Activated T-cell treated with anti-CD3 and anti-CD28 coated beads for 1 hour (primary cell): ENCODE measurements at places on chromosomes 3 and 15.

DNA sequence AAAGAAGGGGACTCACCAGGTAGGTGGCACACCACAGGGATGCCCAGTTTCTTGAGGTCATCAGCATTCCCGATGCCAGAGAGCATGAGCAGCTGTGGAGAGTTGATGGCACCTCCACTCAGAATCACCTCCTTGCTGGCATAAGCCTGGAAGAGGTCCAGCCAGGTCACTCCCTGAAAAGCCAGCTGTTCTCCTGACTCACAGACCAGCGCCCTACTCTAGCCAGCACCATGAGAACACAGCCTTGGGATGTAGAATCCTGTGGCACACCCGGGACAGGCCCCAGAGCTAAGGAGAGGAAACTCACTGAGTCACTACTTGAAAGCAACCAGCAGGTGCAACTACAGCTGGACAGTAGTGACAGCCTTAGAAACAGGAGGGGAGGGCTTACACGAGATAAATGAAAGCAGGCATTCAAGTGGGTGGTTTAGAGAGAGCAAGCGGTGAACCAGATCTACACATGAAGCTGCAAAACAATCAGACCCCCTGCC is 24.5 kb downstream of the CHDH start:
- no peak for DNase-seq

DNA sequence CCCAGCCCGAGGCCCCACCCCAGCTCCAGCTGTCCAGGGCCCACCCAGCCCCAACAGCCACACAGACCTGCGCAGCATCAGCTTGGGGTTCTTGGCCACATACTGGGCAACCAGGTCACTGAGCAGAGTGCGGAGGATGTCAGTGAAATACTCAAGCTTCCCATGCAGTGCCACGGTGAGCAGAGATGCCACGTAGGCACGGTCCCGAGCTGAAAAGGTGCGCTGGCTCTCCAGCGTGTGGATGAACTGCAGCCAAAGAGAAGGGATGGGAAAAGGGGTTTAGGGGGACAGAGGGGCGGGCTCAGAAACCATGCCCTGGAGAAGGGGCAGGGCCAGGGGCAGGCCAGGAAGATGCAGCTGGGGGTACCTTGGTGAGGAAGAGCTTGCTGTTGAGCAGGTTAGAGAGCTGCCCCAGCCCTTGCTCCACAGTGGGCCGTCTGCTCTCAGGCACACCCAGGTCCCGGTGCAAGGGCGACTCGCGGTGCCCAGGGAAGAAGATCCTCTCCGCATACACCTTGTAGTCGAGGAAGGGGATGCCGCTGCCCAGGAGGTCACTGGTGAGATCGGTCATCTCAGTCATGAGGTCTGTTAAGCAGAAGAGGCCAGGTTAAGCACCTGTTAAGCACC is 17.4 kb downstream of the PLXNB1 start:
- DNase-seq, result no peak

GRCh38 chr3:32531010-32531647 is 28.5 kb upstream of the CMTM6 start:
- DNase-seq, result no peak

DNA sequence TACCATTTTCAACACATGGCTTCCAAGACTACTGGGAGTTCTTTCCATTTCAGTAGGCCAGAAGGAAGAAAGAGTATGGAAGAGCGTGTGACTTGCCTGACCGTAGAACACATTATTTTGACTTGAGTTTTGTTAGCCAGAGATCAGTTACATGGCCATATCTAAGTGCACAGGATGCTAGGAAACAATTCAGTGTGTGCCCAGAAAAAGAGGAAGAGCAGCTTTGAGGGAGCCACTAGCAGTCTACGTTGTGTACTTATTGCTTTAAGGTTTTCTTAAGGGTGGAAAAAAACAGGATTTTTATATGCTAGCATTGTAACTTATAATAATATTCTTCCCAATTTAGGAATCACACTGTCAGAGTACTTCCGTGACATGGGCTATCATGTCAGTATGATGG is 44.1 kb upstream of the GRAMD1C start:
- no peak for DNase-seq

GRCh38 chr15:41507820-41508290 is 5.8 kb downstream of the LTK start:
- no peak for DNase-seq

GRCh38 chr15:62087671-62088352 is 21.0 kb downstream of the C2CD4A start:
- no peak for DNase-seq

GRCh38 chr3:117261983-117262421 is 552.4 kb downstream of the TUSC7 start:
- DNase-seq, result no peak

DNA sequence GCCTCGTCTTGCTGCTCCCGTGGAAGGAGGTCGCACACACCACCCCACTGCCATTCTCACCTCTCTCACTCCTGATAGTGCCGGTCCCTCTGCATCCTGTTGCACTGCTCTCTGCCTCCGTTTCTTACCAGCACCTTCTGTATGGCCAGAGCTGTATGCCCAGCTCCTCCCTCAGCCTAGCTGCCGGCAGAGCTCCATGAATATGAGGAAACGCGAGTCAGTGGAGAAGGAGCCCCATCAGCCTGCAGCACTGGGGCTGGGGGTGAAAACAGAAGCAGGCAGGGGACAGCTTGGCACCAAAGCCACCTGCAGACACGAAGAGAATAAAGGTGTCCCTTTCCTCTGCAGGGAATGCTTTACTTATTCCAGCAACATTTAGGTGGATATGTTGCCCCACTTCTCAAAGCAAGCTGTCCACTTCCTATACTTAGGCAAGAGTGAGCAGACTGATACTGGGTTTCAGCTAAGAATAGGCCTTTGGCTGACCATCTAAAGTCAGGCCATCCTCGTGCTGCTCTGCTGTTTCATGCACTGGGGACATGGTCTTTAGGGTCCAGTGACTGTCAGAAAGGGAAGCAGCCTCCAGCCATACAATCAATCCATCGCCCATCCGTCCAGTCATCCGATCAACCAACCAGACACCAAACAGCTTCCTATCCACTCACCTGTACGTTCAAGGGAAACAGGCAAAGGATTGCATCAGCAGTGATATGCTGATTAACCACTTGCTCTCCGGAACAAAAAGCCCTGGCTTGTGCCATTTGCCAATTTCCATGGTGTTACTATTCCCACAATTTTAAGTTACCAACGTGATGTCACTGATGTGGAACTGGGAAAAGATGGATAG is 222.7 kb downstream of the XXYLT1 start:
- no peak for DNase-seq

DNA sequence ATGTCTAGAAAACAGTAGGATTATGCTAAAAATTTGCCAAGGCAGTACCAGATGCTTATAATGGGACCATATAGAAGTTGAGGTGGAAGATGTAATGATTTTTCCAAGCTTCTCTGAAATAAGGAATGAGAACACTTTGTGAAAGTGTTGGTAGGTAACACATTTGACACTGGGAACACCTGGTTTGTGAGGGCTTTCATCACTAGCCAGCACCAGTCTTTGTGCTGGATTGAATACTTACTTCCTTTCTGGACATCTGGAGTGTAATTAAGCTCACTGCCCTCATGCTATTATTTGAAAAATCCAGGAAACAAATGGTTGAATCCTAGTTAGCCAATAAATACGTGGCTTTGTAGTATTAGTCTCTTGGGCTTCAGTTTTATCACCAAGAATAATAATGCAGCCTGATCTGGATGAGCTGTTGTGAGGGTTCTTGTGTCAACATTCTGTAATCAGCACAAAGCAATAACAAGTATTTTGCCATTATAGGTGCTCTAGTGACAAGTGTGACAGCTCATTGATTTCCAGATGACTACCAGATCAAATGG is 12.9 kb downstream of the CCDC80 start:
- no peak for DNase-seq

DNA sequence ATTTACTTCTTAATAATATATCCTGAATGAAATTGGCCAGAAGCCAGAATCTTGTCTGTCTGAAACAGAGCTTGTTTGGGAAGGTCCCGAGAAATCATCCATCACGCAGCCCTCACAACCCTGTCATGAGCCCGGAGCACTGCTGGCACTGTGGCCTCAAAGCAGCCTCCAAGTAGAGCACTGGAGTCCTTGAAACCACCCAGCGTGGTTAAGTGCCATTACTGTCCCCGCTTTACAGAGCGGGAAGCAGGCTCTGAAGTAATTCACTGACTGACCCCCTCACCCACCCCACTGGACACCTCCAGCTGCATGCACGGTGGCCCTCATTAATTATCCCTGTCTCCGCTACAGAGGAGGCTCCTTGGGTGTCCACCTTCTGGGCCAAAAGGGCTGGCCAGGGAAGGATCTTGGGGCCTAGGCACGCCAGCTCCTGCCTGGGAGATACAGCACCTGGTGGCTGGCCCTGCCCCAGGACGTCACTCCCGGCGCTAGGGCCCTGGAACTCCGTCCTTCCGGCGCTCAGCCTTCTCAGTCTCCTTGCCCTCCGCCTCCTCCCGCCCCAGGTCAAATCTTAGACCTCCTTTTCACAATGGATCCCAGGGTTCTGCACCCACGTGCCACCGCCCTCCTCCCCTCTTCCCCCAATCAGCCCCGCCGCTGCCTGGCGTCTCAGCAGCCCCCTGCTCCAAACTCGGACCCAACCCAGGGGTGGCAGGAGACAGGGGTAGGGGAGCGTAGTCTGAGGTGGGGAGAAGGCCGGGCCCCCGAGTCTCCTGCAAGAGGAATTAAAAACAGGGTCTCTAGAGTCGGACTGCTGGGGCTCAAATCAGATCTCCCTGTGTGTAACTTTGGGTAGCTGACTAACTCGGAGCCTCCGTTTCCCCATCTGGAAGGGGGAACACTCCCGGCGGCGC is 1.1 kb downstream of the TKT start:
- DNase-seq, result peak; percentile 25

- DNase-seq, result no peak
These were observed 96.7 kb upstream of the PPP2R3A start for GRCh38 chr3:135868801-135869200.

DNA sequence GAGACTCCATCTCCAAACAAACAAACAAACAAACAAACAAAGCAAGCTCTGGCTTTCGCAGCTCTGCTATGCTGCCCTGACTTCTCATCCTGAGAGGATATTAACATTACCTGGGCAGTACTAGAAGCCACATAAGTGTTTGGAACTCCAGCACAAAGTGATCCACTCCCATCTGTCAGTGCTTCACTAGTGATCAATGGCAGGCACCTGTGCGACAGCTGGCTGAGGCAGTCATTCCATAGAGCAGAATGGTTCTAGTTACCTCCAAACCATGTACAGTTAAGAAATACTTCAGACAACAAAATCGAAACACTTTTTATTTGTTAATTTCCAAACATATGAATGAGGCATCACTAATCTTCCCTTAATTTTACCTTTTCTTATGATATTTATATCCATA is 2.8 kb upstream of the MB21D2 start:
- no peak for DNase-seq

DNA sequence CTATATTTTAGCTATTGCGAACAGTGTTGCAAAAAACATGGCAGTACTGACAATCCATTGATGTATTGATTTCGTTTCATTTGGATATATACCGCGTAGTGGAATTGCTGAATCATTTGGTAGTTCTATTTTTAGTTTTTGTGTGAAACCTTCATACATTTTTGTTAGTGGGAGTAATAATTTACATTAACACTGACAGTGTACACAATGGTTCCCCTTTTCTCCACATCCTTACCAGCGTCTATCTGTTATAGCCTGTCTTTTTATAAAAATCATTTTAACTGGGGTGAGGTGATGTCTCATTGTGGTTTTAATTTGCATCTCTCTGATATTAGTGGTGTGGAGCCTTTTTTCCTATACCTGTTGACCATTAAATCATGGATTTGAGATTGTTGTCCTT is 392.4 kb upstream of the ALCAM start:
- no peak for DNase-seq

DNA sequence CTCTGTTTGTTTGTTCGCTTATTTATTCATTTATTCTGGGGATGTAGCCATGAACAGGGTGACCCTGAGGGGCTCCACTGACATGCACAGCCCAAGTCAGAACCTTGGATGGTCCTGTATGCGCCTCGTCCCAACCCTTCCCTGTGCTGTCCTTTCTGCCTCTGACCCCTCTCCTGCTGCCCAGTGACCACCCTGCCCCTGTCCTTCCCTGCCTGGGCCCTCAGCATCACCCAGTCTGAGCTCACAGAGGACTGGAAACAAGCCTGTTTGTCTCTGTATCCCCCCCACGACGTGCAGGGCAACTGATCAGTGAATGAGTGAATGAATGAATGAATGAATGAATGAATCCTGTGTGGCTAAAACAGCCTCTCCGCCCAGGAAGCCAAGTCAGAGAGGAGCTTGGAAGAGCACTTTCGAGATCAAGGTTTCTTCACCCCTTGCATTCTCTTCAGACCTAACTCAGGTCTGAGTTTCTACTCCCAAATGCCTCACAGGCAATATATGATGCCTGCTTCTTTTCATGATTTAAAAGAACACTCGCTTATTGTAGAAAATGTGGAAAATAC is 157.7 kb downstream of the SMAD6 start:
- DNase-seq, result no peak

DNA sequence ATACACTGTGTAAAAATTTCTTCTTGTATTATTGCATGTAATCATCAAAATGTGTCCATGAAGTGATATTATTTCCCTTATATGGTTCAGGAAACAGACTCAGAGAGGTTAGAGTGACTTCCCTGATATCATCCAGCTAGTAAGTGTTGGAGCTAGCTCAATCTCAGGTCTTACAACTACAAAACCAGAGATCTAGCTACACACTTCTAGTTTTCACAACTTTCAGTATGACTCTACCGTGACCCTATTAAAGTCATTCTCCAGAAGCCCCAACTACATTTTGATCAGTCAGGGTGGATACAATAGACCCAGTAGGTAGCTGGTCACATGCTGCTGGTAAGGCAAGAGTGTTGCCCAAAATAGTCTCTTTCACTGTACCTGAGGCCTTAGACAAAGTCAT is 165.3 kb downstream of the GOLIM4 start:
- no peak for DNase-seq

DNA sequence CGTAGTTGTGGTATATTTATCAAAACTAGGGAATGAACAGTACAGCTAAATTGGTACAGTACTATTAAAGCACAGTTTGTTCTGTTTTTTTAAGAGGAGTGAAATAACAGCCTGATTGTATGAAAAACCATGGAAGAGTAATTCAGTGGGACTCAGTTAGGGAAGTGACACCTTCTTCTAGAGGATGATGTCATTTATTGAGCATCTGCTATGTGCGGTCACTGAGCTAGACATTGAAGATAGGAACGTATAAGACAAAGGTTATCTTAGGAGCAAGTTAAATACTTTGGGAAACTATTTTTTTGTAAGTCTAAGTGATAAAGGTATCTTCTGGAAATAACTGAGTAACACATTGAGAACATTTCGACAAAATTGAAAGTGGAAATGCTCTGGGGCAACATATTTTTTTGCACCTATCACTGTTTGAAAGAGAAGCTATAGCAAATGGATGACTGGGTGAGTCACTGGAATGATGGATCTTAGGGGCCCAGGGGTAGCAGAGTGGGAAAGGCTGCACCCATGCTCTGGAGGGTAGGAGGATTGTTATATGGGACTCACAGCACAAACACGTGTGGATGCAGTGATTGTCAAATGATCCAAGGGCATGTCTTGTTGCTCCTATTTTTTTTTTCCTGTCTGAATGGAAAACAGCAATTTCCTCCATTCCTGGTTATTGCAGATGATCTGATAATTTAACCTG is 43.0 kb downstream of the OXNAD1 start:
- no peak for DNase-seq

GRCh38 chr3:107710851-107711250 is 188.1 kb downstream of the BBX start:
- no peak for DNase-seq

GRCh38 chr15:73265536-73266153 is 103.1 kb downstream of the HCN4 start:
- DNase-seq, result peak; percentile 16
